ENCODE measurements at places on chromosomes 5 and 9.

- DNase-seq, result no peak
Observed at GRCh38 chr9:79613145-79613544, 41.4 kb downstream of the TLE4 start.

DNA sequence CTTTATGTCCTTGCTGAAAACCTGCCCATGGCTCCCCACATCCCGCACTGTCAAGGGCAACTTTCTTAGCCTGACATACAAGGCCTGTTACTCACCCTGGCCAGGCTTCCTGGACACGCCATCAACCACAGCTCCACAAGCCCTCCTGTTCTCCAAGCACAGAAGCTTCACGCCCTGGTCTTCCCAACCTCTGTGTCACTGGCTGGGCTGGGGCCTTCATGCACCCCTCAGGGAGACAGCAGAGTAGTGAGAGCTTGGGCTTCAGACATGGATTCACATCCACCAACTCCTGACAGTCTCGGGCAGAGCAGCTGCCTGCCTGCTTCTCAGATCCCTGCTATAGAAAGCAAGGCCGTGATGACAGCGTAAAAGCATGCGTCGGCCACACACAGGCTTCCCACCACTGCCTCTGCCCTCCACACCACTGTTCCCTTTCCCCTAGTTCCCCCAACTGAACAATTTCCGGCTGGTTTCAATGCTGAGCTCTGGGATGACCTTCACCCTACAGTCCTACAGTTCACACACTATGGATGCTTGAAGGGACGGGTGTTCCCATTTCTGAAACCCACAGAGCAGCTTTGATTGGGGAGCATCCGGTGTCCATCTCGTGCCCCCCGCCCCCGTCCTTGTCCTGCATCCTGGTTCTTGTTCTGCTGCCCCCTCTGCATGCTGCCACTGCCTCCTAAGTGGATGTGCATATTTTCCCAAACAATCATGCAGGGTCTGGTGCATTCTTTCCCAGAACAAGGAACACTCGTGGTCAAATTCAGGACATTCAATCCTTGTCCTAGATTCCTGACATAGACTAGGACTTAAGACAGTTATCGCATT, 33.4 kb upstream of the ADAMTS2 start:
- peak; percentile 97 for DNase-seq

DNA sequence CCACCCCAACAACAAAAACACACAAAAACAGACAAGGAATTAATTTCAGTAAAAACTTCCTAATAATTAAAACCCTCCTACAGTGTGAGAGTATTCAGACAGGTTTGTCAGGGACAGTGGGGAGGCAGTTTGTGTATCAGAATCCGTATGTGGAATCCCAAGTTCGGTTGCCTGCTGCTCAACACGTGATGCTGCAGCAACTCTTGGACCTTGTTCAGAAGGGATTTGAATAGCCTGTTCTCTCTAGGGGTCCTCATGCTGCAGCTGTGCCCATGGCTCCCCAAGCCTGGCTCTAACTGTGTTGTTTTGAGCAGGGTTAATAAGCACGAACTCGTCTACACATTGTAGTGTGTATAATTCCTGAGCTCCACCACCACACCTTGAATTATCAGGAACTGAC, 28.7 kb downstream of the TLE4 start:
- DNase-seq, result no peak

- peak; percentile 66 for DNase-seq
Observed at GRCh38 chr9:16870596-16871335, at the start of gene BNC2. Gene BNC2, minus strand, starts transcription at chr9:16870670. Its CDS starts 22 bp downstream, at chr9:16870648.

GRCh38 chr9:72401396-72401795, 36.4 kb upstream of the ZFAND5 start:
- no peak for DNase-seq

- DNase-seq, result peak; percentile 41
Observed at GRCh38 chr5:64165500-64166200, at the start of gene RNF180. Gene RNF180, plus strand, starts transcription at chr5:64165843. Its CDS starts 34,965 bp downstream, at chr5:64200808.

GRCh38 chr5:27140831-27141230, 102.4 kb upstream of the CDH9 start:
- peak; percentile 46 for DNase-seq

- DNase-seq, result peak; percentile 11
Observed at GRCh38 chr5:132322266-132322665, 28.1 kb downstream of the SLC22A4 start.

DNA sequence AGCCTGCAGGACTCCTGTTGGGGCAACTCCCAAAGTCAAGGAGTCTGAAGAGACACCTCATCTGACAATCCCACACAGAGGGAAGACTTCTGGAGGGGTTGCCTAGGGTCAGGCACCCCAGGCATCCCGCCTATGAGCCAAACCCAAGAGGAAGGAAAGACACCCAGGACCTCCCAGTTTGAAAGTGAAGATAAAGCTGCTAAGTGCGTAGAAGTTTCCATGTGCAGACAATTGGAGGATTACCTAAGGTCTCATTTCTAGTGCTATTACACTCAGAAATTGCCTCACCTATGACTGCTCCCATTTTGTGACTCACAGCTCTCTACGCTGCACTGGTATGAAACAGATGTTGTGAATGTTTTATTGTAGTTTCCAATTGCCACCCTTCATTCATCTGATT, 322.9 kb downstream of the SLIT3 start:
- DNase-seq, result peak; percentile 44

DNA sequence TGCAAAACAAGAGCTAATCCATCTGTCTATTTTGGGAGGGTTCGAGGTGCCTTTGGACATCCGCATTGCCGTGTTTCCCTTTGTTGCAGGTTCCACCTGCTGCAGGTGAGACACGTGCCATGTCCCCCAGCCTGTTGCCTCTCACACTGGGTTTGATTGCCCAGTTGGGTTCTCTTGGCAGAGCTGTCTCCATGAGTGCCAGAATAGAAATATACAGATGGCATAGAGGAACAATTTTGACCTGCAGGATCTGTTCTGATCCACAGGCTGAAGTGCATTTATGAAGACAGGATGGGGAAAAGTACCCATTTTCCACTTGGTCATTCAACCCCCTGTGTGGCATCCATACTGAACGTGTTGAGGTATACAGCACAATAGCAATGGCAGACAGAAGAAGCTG, 178.1 kb downstream of the SGCD start:
- DNase-seq, result no peak

- DNase-seq, result peak; percentile 89
Observed at GRCh38 chr9:73149371-73150067, 2.1 kb upstream of the ANXA1 start.

- DNase-seq, result no peak
Observed at GRCh38 chr9:99486684-99487083, 264.6 kb downstream of the SEC61B start.

GRCh38 chr5:88792144-88792840, 90.7 kb downstream of the MEF2C start:
- DNase-seq, result peak; percentile 66

GRCh38 chr9:135145312-135145711, 57.8 kb downstream of the OLFM1 start:
- DNase-seq, result no peak

- DNase-seq, result no peak
Observed at GRCh38 chr5:94906750-94907149, 288.3 kb downstream of the SLF1 start.

DNA sequence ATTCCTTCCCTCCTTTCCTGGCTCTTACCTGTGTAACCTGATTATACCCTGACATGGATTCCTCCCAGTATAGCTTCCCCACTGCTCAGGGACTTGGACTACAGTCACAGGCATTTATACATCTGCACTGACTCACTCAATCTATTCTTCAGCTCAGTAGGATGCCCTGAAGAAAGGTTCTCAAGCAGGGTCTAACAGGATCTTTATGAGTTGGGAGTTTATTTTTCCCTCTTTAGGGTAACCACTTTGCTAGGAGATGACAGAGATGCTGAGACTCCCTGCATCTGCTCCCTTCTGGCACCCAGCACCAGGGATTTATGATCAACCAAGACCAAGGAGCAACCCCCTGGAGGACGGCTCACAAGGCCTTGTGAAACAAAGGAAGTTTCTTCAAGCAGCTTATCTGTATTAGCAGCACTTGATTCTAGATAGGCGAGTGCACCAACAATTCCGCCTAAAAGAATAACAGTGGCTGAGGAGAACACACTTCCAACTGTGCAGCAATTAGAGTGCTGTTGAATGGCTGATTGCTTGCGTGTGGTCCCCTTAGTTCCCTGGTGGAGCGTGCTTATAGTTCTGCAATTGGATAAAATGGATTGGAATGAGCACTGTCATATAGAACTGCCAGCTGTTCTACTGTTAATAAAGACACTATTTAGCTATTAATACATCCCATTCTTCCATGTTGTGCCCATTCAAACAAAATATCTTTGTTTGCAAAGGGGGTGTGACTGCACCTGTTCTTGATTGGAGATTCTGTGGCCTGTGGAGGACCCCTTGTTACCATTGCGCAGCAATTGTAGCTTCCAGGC, 482.6 kb downstream of the ZNF608 start:
- no peak for DNase-seq

DNA sequence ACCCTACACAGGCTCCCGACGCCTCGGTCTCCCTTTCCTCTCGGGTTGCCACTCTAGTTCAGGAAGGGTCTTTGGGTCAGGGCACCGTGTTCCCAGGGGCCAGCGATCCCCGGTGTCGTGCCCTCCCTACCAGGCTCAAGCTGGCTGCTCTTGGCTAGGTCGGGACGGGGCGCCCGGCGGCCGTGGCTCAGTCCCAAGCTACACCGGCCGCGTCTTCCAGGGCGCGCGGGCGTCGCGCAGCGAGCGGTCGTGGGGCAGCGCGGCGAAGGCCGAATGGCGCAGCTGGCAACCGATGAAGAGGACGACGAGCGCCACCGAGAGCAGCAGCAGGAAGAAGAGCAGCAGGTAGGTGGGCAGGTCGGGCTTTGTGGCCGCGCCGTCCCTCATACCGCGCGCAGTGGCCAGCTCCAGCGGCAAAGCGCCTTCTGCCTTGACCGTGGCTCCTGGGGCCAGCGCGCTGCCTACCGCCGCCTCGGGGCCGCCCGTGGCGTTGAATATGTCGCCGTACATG, 892 bp downstream of the SMIM32 start:
- no peak for DNase-seq

- no peak for DNase-seq
Observed at GRCh38 chr5:174555726-174556125, 168.7 kb upstream of the MSX2 start.

GRCh38 chr9:137547687-137548543, 2.3 kb downstream of the PNPLA7 start:
- DNase-seq, result no peak
